ENCODE measurements at places on chromosomes 7 and 10.

DNA sequence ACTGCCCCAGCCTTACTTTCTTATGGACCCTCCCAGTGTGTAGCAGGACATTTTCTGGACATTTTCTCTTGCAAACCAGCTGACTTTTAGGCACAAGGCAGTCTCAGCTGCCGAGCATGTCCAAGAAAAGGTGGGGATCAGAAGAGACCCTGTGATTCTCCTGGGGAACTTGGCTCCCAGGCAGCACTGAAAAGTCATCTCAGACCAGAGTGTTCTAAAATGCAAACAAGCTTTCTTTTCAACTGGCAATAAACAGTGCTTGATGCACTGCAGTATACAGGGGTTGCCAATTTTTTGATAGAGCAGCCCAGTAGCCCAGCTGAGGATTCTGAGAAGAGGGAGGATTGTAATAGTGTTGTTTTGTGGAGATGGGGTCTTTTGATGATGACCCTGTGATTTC is 168.0 kb upstream of the PHYHIPL start:
- DNase-seq = no peak

GRCh38 chr10:538895-539294 is 150.6 kb downstream of the DIP2C start:
- DNase-seq = no peak

- no peak for DNase-seq
Observed at GRCh38 chr7:126845331-126845730, 407.4 kb downstream of the GRM8 start.

DNA sequence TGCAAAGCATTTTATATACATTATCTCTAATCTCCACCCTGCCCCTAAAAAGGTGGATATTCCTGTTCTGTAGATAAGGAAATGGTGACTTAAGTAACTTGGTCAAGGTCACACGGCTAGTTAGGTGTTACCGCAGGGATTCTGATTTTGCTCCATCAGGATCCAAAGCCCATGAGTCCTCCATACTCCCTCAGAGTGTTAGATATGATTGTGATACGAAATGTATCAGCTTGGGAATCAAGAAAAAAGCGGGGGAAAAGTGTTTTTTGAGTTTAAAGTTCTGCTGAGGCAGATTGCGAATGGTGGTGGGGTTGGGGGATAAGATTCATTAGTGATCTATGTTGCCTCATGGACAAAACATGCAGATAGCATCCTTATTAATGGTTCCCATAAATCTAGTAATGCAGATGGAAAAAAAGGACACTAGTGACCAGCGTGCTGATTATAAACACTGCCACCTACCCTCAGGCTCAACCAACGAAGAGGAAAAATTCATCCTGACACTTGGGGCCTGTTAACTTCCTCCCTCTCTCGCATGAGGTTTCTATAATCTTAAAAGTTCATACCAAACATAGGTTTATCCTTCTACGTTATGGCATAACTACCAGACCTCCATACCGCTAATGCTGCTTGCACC is 2.3 kb downstream of the ICA1 start:
- no peak for DNase-seq

DNA sequence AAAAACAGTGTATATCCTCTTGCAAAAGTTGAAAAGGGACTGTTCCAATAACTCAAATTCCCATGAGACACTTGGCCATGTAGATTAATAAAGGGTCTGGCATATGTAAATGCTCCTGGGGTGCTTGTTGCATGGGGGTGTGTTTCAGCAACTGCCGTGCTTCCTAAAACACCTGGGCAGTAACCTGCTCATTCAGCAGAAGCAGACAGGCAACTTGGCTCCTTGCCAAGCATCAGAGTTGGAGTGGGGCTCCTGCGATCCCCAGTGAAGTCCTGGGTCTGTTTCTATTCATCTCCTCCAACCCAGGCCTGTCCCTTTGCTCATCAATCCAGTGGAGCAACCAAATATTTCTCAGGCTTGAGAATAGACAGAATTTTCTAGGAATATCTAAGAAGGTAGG is 42.2 kb upstream of the ADAM12 start:
- no peak for DNase-seq
